ENCODE measurements at places on chromosomes 5 and 9.

DNA sequence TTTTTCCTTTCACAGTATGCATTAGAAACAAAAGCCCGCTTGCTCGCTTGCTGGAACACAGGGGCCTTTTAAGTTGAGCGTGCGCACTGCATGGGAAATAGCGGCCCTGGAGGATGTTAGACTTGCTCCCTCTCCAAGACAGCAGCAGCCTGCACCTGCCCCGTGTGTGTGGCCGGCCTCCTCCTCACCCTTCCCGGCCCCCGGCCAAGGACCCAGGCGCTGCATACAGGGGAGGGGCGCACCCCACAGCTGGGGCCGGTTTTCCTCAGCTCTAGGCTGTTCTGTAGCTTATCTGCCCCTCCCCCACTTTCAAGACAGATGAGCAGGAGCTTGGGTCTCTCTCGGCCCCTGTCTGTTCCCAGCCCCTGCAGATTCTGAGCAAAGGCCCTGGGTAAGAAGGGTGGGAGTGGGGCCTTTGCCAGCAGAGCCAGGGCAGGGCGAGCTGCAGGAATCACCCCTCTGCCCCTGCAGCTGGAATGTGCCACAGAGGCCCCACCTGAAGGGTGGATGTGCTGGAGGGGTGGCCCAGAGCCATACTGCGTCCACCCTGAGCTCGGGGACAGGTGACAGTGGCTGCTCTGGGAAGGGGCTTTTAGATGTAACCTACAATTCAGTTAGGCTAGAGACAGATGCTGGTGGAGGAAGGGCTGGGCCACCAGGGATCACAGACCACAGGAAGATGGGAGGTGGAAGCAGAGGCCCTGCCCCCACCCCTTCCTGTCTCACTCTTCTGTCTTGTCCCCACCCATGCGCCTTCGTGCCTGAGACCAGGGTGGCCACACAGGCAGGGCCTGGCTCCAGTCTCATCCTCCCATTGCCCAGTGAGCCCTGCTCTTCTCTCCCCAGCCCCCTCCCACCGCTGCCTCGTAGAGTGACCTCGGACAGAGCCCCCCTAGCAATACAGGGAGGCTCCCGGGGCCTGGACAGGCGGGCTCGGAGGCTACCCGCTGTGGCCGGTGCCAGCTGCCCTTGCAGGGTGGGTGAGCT, 132.4 kb downstream of the DAB2IP start:
- no peak for DNase-seq

DNA sequence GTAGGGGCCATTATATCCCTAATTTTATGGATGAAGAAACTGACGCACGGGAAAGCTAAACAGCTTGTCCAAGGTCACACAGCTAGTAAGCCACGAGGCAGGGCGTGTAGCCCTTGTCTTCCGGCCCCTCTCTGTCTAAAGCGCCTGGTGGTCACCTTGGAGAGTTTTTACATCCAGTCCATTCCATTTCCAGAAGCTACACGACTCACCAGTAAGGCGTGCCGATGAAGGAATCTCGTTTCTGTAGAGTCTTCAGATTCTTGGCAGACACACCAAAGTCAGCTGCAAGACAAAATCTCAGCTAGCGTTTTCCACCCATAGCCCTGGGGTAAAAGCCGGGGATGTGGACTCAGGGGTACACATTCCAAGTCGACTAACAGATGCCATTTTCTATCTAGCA, 80.5 kb downstream of the STK10 start:
- DNase-seq: no peak

DNA sequence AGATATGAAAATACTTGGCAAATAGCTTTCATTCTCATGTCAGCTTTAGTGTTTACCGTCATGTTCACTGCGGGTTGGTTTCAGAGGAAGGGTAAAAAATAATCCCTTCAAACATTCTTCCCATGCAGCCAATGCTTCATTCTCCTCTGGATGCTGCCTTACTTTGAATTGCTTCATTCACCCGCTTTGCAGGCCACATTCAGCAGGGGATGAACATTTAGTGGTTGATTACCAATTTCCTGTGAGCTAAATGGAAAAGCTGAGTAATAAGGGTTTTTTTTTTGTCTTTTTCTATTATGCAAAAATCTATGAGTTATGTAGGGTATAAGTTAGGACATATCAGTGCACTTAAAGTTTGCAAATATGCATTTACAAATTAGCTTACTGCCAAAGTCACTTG, 96.3 kb upstream of the MEF2C start:
- DNase-seq: peak; percentile 27

- no peak for DNase-seq
Measured at GRCh38 chr5:52269859-52270258, 517.9 kb upstream of the ITGA1 start.

DNA sequence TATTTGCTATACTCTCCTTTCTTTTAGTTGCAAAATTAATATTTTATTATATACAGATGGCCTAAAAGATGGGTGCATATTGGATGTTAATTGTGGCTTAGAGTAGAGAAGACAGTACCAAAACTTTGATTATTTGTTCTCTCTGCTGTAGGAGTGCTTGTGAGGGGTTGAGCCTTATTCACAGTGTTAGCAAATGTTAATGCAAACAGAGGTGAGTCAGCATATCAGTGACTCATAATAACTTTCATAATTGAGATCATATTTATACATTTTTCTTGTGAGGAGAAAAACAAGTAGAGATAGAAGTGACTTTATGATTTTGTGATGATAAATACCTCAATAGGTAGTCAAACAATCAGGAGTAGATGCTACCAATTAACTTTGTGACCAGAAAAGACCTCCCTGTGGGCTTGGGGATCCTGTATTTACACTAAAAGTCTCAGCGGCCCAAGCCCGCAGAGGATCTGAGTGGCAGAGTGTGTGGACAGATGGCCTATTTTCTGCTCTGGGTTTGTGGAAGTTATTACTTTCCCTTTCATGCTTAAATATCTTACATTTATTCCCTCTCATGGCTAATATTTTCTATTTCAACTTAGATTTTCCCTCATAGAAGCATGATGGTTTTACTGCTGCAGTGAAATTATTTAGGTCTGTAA, 226.5 kb downstream of the TAF11L14 start:
- DNase-seq: no peak

- no peak for DNase-seq
Measured at GRCh38 chr9:120109242-120109641, 470.7 kb downstream of the CDK5RAP2 start.

- DNase-seq: no peak
Measured at GRCh38 chr5:173513521-173513991, 102.9 kb downstream of the BOD1 start.

- DNase-seq: no peak
Measured at GRCh38 chr5:96384353-96384752, 48.7 kb downstream of the PCSK1 start.

DNA sequence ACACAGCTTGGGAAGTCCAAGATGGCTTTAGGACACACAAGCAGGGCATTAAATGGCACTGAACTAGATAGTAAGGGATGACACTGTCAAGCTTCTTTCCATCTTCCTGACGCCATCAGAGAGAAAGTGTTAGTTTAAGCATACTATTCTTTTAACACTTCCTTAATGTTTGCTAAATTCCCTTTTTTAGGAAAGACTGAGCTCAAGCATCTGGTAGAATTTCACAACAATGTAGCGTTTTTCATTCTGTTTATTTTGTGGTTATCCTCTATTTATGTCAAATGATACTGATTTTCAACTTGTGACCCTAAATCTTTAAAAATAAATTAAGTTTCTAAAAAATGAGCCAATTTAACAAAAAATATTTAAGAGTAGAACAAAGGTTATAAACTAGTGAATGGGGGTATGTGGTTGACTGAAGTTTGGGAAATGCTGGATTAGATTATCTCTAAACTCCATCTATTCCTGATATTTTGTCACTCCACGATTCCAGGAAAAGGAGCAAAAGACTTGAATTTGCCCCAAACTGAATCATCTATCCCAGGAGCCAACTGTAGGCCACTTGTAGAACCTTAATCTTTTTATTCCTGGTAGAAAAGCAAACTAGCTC, 147.4 kb upstream of the KLF9 start:
- DNase-seq: no peak

- DNase-seq: no peak
Measured at GRCh38 chr5:4306057-4306456, 710.4 kb downstream of the IRX1 start.

DNA sequence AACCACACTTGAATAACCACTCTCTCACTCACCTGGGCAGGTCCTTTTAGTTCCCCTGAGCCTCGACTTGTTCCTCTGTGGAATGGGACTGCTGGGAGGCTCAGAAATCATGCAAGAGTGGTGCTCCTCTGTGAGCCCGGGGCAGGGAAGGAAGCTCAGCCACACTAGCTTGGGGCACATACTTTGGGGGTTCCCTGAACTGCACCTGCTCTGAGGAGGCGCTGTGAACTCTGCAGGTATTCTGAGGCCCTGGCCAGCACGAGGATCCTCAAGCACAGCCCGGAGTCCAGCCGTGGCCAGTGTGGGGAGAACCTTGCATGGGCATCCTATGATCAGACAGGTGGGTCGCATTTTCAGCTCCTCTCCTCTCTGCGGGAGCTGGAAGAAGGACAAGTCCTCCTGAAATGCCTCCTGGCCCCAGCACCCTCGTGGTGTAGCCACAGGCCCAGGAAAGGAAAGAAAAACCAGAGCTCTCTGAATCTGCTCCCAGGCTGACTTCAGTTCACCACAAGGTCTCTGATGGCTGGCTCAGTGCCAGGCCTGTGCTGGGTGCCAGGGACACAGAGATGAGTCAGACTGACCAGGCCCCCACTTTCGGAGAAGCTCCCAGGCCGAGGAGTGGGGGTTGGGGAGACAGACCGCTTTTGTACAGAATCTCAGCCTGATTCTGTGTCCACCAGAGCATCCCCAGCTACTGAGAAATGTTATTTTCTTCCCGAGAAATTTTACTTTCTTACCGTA, 11.9 kb downstream of the GLIPR2 start:
- peak; percentile 84 for DNase-seq

- no peak for DNase-seq
Measured at GRCh38 chr9:100715100-100715380, 137.2 kb downstream of the CAVIN4 start.

DNA sequence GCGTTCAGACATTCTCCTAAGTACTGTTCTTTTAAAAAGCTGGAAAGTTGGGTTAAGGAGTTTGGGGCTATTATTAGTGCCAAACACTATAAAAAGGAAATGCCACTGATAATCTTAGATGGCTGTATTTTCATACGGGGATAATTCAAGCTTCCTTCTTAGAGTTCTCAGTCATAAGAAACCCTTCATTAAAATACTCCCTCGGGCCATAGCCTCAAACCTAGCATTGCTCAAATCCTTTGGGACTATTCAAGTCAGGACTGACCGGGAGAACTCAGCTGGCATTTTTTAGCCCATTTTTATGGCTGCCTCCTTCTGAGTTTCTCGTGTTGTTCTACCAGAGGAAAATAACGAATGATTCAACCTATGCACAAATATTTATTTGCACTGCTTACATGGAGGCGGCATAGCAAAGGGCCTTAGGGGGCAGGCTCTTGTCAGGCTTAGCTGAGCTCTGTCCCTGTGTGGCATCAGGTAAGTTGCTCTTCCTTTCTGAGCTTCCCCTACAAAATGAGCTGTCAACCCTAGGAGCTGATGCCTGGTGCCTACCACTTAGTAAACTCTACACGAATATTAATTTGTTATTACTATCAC, 33.5 kb upstream of the ADAM19 start:
- no peak for DNase-seq

GRCh38 chr5:160516696-160517530, 95.3 kb downstream of the PTTG1 start:
- no peak for DNase-seq

GRCh38 chr5:133405275-133406034, 206.9 kb downstream of the FSTL4 start:
- no peak for DNase-seq

- DNase-seq: no peak
Measured at GRCh38 chr5:1801967-1802295, 724 bp downstream of the NDUFS6 start.

DNA sequence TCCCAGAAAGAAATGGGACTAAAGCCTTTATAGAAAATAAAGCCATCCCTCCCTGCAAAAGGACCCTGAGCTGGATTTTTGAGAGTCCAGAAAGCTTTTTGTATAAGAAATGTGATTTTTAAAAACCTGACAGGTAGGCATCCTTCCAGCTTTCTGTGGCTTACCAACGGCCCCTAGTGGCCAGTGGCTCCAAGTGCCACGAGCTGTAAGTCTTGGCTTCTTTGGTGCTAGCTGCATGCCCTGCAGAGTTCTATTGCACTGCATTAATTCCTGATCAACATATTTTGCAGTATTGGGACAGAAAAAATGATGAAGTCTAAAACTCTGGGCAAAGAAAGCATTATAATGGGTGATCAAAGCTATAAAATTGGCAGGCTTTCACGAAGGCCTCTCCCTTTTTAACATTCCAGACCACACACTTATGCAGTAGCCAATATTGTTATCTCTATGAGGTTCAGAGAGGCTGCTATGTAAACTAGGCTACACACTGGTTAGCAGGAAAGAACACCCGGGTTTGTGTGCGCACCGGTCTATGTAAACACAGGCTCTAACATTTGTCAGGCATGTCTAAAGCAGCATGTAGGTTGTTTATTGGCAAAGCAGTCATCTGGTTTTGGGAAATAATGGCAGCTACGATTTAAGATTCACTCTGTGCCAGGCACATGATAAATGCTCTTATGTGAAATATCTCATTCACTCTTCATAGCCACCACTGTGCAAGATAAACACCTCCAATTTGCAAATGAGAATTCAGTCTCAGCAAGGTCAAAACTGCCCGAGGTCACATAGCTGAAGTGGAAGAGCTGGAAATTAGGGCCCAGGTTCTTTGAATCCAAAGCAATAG, 55.2 kb downstream of the NMUR2 start:
- DNase-seq: peak; percentile 16

GRCh38 chr9:136074706-136075105, 20.4 kb downstream of the NACC2 start:
- no peak for DNase-seq

GRCh38 chr9:2427120-2427891, 194.3 kb upstream of the VLDLR start:
- DNase-seq: no peak

DNA sequence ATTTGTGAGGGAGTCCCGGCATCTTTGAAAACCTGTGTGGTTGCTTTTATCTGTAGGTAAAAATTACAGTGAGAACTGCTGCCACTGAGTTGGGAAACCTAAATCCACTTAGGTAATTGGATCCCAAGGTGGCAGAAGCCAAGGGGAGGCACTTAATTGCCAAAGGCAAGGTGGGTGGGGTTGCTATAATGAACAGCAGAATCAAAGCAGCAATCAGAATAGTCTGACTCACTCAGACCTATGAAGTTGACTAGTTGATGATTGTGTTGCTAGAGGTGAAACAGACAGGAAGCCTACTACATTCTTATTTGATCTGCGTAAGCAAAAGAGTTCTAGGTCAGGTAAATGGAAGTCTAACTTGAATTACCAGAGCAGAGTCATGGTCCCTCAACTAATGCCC, 17.3 kb upstream of the BICD2 start:
- no peak for DNase-seq

- DNase-seq: no peak
Measured at GRCh38 chr9:136255166-136255538, 9.5 kb upstream of the QSOX2 start.

DNA sequence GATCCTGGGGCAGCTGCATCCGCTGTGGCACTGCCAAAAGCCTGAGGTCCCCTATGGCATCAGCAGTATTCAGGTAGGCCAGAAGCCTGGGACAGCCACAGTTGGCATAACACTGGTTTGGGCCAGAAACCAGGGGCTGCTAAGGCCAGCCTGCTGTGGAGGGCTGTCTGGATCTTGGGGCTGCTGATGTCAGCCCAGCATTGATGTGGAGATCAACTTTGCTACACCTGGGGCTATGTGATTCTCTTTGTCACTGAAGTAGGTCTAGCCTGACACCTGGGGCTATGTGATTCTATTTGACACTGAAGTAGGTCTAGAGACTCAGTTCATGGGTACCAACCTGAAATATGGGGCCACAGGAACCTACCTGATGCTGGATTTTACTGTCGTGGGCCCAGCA, 411.5 kb downstream of the RASEF start:
- DNase-seq: no peak

All from activated T-cell treated with anti-CD3 and anti-CD28 coated beads, Interleukin-2, amount 50 U/mL, for 72 hours (primary cell).